AG08396 (cell line): ENCODE measurements at places on chromosomes 2 and 18.

GRCh38 chr2:148701877-148702276 is 57.3 kb downstream of the EPC2 start:
- DNase-seq, result no peak

- no peak for DNase-seq
Measured at GRCh38 chr2:18369760-18370159, 190.7 kb downstream of the RDH14 start.

DNA sequence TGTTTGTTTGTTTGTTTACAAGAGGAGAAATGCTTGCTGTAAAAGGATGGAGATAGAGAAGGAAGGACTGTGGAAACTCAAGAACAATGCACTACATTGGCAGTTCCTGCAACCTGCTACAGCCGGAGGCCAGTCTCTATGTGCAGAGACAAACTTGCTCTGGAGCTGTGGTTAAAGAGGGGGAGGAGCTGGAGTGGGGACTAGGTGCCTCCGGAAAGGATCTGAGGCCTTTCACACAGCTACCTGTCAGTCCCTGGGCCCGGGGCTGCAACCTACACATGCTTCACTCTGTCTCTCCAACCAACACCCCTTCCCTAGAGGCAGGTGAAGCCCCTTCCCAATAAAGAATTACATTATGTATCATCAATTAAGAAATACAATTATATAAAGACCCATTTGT is 1234.0 kb upstream of the ZEB2 start:
- DNase-seq, result no peak

- DNase-seq, result no peak
Measured at GRCh38 chr2:238289574-238289973, 1.2 kb upstream of the PER2 start.

DNA sequence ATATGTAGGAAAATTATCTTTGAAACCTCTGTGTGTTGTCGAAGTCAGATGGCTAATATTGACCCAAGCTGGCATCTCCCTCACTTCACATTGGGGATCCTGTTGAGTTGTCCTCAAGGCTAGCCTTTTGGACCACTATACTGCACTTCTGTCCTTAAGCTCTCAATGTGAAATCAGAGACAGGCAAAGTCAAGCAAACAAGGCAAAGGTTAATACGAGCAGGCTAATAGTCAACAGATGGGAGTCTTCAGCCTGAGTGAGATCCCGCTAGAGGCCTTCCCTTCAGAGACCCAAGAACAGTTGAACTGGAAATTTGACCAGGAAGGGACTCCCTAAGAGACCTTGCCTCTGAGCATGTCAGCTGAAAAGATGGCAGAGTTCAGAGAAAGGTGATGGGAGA is 475.4 kb downstream of the PARD3B start:
- DNase-seq, result no peak

GRCh38 chr2:118473241-118473640 is 374.2 kb downstream of the EN1 start:
- no peak for DNase-seq

DNA sequence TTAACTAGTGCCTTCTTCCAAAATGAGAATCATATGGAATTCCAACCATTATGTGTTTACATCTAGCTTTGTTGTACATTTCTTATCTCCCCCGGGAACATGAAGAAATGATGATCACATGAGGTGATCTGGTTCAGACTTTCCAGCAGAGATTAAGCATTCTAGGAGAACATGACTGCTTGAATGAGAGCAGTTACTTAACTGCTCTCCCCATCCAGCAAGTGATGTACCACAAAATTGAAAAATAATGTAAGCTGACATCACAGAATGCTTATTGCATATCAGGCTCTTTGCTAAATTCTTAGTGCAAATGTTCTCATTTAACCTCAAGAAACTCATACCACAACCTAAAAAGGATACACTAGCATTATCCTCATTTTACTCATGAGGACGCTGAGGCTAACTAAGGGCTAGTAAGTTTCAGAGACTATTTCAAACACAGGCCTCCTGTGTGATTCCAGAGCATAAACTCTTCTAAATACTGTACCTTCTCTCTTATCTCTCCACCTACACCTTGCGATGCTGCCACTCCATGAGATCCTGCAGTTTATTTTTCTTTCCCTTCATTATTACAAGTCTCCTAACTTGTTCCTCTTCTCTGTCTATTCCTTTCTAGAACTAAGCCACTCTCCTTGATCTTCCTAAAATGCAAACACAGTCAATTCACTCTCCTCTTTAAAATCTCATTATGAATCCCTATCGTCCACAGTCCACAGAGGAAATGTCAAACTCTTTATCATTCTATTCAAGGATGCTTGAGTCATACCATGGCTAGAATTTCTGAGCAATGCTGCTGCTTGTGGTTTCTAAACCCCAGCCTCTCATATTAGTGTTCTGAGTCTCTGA is 1224.8 kb upstream of the ZEB2 start:
- DNase-seq, result peak; percentile 28

DNA sequence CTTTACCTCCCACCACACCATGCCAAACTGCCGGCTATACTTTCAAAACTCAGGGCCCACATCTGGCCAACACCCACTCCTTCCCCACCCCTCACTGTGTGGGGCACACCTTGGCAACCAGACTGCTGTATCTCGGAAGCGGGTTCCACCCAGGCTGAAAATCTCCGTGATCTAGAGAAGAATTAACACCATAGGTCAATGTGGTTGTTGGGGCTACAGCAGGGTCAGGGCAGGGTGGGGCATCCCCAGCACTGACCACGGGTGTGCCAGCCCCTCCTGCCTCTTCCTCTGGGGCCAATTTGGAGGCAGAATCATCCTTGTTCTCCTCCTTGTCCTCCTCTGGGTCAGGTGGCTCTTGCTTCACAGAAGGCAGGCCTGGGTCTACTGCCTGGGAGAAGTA is 6.3 kb upstream of the CFAP53 start:
- no peak for DNase-seq

- DNase-seq, result no peak
Measured at GRCh38 chr2:239369631-239370161, 31.1 kb downstream of the HDAC4 start.

DNA sequence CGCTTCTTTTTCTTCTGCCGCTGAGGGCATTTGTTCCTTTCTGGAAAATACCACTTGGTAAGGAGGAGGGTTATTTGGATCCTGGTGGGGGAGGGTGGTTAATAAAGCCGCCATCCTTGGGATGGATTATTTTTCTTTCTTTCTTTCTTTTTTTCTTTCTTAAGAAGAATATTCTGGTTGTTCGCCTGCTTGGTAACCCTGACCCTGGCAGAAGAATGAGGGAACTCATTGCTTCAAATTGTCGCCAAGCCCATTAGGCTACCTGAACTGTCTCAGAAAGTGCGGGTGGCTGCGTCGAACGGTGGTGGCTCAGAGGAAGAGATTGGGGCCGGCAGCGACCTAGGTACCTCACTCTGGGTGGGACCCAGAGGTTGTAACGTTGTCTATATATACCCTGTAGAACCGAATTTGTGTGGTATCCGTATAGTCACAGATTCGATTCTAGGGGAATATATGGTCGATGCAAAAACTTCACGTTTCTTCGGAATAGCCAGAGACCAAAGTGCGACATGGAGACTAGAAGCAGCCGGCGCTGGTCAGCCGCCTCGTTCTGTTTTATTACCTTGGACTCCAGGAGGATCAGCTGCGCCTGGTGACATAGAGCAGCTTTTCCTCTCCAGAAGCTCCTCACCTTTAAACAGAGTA is 1.3 kb upstream of the HOXD4 start:
- no peak for DNase-seq

- no peak for DNase-seq
Measured at GRCh38 chr2:46439582-46439981, 39.8 kb upstream of the TMEM247 start.

DNA sequence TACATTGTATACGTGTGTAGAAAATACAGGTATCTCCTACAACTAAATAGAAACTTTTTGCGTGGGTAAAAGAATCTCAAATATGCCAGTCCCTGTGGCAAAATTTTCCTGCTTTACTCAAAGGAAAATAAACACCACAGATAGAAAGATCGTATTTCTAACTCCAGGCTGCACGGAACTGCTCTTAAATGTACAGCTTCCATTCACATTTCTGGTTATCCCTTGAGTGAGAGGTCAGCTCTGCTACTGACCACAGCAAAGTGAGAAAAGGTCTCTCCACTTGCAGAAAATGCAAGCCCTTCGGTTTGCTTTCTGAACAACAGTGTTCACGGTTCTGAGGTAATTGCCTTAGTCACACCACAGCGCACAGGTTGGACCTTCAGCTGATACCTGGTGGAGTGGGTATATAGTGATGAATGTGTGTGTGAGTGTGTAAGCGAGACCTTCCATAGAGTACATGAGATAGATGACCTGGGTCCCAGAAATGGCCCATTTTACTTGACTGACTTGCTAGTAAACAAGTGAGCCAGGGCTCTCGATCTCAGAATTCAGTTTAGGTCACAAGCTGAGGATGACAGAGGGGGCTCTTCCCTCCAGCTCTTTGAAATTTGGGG is 52.1 kb downstream of the ALPK2 start:
- DNase-seq, result no peak

DNA sequence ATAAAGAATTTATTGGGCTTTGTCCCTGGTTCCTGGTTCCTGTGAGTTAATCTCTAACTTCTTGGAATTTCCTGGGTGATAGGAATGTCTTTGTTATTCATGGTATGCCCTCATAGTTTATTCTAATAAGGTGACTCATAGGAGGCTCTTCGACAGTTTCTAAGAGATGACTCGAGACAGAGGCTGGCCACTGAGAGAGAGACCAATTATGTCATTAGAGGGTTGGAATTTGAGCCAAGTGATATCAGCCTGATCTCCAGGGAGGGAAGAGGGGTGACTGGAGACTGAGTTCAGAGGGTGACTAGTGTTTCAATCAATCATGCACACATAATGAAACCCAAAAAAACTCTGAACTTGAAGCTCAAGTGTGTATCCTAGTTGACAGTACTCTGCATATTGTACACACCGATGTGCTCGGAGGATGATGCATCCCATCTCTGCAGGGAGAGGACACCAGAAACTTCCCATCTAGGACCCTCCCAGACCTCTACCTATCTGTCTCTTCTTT is 185.7 kb downstream of the MTCL1 start:
- DNase-seq, result peak; percentile 77

GRCh38 chr2:39568561-39569006 is 97.1 kb upstream of the TMEM178A start:
- peak; percentile 77 for DNase-seq

GRCh38 chr18:78621141-78621755 is 358.4 kb upstream of the SALL3 start:
- DNase-seq, result no peak

DNA sequence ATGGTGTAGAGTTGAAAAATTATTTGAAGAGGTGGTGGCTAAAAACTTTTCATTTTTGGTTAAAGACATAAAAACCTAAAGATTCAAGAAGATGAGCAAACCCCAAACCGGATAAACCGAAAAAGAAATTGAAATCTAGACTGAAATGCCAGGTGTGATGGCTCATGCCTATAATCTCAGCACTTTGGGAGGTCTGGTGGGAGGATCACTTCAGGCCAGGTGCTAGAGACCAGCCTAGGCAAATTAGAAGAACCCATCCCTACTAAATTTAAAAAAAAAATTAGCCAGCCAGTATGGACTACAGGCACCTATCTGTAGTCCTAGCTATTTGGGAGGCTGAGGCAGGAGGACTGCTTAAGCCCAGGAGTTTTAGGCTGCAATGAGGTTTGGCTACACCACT is 126.9 kb downstream of the BAZ2B start:
- DNase-seq, result no peak

GRCh38 chr18:35345460-35345921 is 1.3 kb upstream of the ZNF24 start:
- no peak for DNase-seq

- DNase-seq, result no peak
Measured at GRCh38 chr2:134391751-134392160, 137.9 kb downstream of the MGAT5 start.

DNA sequence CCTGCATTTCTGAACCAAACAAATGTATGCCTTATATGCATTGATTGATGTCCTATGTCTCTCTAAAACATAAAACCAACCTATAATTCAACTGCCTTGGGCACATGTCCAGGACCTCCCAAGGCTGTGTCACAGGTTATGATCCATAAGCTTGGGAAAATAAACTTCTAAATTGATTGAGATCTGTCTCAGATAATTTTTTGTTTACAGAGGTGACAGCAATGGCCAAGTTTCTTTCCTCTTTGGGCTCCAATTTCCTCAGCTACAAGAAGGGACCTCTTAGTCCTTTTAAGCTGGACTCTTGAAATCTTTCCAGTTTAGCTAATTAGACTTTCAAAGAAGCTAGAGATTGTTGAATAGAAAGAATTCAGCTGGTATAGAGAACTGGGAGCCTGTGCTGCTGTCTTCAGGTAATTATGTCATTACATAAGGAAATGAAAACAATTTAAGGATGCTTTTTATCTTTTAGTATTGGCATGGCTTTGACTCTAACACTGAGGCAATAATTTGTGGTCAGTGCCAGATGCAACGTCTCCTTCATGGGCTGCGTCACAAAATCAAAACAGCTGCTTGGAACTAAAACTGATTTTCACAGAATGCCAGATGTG is 412.1 kb upstream of the TRIB2 start:
- no peak for DNase-seq

DNA sequence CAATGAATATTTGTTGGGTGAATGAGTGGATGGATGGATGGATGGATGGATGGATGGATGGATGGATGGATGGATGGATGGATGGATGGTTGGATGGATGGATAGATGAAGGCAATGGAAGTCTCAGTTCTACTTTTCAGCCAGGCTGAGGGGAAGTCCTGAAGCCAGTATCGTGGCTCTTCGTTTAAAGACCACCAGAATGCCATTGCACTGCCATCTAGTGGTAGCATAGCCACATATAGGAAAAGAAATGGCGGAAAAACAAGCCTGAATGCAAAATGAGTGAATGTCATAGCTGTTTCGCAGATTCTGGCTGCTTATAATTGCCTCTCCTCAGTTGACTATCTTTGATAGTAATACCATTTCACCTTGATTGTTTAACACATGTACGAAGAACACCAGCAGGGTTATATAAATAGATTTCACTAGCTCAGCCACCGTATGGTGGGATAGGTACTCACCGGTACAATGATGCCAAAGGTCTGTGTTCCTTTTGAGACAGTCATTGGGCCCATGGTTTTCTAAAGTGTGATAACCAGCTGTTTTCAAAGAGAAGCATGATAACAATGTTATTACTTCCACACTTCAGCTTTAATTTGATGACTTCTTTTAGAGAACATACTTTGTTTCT is 62.3 kb upstream of the GREB1L start:
- peak; percentile 59 for DNase-seq

GRCh38 chr2:128602038-128602698 is 283.5 kb upstream of the HS6ST1 start:
- no peak for DNase-seq

DNA sequence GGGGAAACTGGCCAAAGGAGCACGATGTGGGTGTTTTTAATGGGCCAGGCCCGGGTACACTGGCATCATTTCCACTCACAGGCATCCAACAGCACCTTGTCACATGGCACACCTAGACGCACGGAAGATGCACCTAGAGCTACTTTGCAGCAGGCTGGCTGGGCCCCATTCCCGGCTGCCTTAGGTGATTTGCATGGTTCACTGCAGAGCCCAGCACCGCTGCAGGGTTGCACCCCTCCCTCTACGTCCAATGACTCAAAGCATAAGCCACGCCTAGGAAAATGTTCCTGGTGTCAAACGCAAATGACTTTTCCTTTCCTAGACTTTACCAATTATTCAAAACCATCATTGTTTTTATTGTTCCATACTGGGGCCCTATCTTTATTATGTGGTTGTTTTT is 222.9 kb downstream of the EIPR1 start:
- DNase-seq, result no peak
